Dermis blood vessel endothelial cell (primary cell): ENCODE measurements at places on chromosomes 3 and 15. TPM values are rescaled to one million over a fixed set of nuclear protein-coding genes. Genes with fewer than 3 reads are reported as not detected.

Gene SPTBN5
- total RNA-seq, result 3.2 and 11.1 TPM in 2 replicates

Gene SATB1
- 12.1 and 20.1 TPM in 2 replicates for total RNA-seq

Gene KLHL6
- total RNA-seq, result 5.1 and 8.2 TPM in 2 replicates

Gene KBTBD13
- total RNA-seq, result not detected in 2 replicates

Gene PML
- 95.5 and 176 TPM in 2 replicates for total RNA-seq

Gene AGBL1
- not detected in 2 replicates for total RNA-seq

Gene ABI3BP
- total RNA-seq, result 9.5 and 32.0 TPM in 2 replicates

Gene RETNLB
- total RNA-seq, result not detected in 2 replicates

Gene SPESP1
- 1.5 and 4.6 TPM in 2 replicates for total RNA-seq
